Right kidney (tissue), 9 donors: ENCODE measurements at places on chromosomes 6 and 20.

DNA sequence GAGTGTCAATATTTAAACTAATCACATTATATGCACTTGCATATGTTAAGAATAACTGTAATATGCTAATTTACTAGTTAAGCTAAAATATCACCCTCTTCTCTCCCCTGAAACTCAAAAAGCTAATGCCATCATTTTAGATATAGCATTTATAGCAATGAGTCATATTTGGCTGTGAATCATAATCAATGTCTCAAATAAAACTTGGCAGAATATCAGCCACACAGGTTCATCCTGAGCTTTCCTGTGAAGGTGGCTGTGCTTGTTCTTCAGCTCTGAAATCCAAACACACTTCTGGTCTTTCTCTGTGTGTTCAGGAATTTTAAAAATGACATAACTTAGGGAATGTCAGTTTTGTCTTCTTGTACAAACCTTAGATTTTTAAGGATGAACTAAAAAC is 12.8 kb upstream of the PNRC1 start:
- DNase-seq: no peak

- DNase-seq: no peak
Observed at GRCh38 chr6:17831135-17831534, 124.4 kb upstream of the NUP153 start.

DNA sequence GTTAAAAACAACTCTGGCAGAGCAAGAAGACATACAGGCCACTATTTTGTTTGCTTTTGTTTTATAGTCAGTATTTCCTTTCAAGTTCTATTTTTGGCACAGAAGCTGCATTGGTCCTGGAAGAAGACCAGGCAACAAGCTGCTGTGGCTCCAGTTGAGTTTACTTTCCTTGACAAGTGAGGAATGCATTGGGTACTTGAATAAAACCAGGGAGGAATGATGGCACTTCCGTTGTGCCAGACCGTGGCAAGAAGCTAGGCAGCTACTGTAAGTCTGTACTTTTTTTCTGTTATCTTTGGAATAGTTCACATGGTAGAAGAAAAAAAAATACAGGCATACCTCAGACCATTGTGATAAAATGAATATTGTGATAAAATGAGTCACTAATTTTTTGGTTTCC is 66.3 kb downstream of the NCOA3 start:
- no peak for DNase-seq

- DNase-seq: no peak
Observed at GRCh38 chr6:136640132-136640915, 90.1 kb upstream of the MAP7 start.

GRCh38 chr6:130968476-130968875 is 94.6 kb downstream of the EPB41L2 start:
- no peak for DNase-seq

GRCh38 chr20:35091816-35092523 is 637 bp downstream of the TRPC4AP start:
- DNase-seq: no peak

DNA sequence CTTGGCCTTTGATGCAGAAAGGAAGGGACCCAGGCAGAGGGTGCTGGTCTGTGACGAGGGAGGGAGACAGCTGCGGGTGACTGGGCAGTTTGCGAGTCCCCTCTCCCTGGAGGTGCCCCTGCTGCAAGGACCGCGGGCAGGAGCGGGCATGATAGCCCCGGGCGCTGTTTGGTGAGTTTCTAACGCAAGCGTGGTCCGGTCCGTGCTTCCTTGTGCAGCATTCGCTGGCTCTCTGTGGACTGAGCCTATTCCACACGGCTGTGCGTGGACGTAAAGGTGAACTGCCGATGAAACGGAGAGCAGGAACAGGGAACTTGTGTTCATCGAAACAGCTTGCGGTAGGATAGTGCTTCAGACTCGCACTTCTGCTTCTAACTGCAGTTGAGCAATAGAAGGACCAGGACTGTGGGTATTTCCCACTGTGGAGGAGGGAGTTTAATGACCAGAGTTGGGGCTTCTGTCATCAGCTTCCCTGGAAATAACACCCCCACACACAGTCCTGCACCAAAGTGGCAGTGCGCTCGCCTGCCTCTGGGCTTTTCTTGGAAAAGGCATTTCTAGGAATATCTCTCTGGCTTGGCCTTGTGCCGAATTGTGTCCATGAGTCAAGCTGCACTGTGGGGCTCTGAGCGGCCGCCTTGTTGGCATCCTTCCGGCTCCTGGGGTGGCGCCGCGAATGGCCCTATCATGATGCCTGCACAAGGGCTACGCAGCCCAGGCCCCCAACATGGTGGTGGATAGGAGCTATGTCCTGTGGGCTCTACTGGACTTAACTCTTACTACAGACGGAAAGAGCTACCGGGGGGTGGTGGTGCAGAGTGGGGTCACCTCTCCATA is 48.9 kb downstream of the DUSP22 start:
- no peak for DNase-seq

- DNase-seq: no peak
Observed at GRCh38 chr6:4348462-4349112, 213.2 kb upstream of the ECI2 start.

GRCh38 chr6:101578306-101578705 is 184.8 kb downstream of the GRIK2 start:
- DNase-seq: no peak

DNA sequence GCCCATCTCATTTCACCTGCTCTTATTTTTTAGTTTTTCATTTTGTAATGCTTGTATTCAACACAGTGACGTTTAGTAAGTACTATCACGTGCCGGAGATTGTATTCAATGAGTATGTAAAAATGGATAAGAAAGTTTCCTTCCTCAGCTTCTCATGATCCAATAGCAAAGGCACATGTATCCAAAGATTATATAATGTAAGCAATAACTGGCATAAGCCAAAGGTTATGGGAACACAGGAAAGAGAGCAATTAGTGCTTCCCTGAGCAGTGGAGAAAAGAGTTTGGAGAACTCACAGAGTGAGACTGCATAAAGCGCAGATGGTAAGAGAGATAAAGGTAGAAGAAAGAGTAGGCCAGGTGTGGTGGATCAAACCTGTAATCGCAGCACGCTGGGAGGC is 21.8 kb upstream of the LTV1 start:
- DNase-seq: no peak

- DNase-seq: no peak
Observed at GRCh38 chr6:71489736-71490135, 201.1 kb downstream of the OGFRL1 start.

DNA sequence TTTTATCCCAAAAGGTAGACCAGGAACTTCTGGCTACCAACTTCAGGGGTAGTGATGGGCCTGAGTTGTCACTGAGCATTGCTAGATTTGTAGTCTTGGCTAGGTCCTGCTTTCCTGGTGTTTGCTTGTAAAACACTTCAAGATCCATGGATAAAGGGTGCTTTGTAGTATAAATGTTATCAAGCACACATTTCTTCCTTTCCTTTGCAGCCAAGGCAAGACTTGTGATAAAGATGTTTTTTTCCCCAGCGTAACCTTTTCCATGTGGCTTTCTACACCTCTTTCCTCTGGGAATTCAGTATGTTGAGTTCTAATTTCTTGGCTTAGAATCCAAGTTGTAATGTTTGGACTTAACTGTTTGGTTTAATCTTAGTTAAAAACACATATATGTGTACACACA is 122.8 kb upstream of the CLDN20 start:
- DNase-seq: no peak

GRCh38 chr20:3461211-3461771 is 9.5 kb upstream of the ATRN start:
- peak; percentile 39 for DNase-seq

- no peak for DNase-seq
Observed at GRCh38 chr6:155075930-155076695, 81.0 kb downstream of the TIAM2 start.

GRCh38 chr20:35490736-35491181 is 35.4 kb downstream of the CEP250 start:
- no peak for DNase-seq

- no peak for DNase-seq
Observed at GRCh38 chr6:69848552-69848951, 17.8 kb upstream of the COL19A1 start.

- no peak for DNase-seq
Observed at GRCh38 chr20:53301869-53302268, 291.8 kb downstream of the ZNF217 start.

- no peak for DNase-seq
Observed at GRCh38 chr6:147040121-147040910, 163.9 kb upstream of the STXBP5 start.

DNA sequence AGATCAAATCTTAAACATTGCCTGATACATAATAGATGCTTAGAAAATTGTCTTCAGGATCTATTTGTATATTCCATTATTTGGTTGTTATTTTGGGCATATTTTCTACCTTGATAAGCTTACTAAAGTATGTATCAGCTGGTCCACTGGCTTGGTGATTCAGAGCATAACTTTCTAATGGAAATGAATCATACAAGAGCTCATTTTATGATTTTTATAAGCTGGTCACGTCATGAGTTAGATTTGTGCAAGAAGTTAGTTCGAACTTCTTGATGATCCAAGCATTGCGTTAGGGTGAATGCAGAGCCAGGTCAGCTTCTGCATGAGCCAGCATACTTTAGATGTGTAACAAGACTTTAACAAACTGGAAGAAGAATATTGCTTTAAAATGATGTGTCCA is 144.5 kb upstream of the FLRT3 start:
- no peak for DNase-seq

GRCh38 chr6:134480593-134480992 is 162.7 kb upstream of the SGK1 start:
- DNase-seq: no peak

- no peak for DNase-seq
Observed at GRCh38 chr6:133788556-133788955, 100.4 kb upstream of the TCF21 start.

DNA sequence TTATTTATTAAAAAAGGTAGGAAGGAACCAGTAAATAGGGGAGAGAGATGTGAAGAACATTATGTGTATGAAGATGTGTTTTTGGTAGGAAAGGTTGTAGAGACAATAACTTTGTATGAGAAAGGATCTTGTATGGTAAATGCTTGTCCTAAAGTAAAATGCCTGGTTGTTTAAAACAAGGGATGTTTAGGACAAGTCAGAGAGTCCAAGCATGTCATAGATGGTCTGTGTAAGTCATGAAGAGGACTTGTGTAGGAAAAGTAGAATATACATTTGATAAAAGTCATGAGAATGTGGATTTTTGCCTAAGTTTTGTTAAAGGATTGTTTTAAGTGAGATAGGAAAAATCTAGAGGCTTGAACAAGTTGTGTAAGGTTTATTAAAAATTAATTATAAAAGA is 325.1 kb downstream of the CDH26 start:
- DNase-seq: no peak

DNA sequence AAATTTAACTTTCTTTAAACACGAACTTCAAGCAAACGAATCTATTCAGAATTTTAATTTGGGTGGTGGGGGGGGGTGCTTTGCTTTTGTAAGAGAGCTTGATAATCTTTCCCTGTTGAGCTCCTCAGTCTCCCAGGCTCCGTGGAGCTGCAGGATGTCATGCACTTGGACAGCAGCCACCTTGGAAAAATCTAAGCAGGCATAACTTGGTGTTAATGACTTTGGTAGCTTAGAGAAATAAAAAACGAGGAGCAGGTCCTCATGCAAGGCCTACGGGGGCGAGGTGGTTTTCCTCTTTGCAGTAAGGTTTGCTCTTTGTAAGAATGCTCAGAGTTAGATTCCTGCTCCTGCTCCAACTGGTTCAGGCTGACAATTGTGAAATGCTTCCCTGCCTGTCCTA is 102.3 kb downstream of the EDN1 start:
- no peak for DNase-seq

- no peak for DNase-seq
Observed at GRCh38 chr20:16566080-16566479, 7.2 kb downstream of the KIF16B start.

GRCh38 chr20:37298190-37298939 is 8.9 kb downstream of the MANBAL start:
- DNase-seq: no peak

- no peak for DNase-seq
Observed at GRCh38 chr6:18016698-18017097, 29.3 kb upstream of the KIF13A start.

DNA sequence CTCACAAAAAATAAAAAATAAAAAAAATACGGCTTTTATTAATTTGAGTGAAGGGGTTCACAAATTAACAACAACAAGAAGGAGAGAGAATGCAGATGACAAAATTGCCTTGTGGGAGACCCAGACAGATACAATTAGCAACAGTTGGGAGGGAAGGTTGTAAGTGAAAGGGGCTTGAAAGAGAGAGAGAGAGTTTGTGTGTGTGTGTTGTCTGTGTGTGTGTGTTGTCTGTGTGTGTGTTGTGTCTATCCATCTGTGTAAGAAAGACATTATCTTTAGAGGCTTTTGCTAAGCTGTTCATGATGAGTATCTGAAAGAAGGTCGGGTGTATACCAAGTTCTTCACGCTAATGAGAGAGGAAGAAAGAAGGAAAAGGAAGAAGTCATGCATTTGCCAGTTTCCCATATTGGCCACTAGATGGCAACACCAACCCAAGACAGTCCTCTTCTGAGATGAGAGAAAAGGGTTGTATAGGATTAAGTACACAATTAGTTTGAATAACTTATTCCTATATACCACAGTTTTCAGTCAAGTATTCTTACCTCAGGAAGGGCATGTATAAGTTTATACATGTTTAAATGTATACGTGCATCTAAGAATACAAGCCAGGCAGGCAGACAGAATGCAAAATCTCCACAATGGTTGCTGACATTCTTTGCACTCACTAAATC is 63.7 kb upstream of the CD2AP start:
- peak; percentile 62 for DNase-seq

DNA sequence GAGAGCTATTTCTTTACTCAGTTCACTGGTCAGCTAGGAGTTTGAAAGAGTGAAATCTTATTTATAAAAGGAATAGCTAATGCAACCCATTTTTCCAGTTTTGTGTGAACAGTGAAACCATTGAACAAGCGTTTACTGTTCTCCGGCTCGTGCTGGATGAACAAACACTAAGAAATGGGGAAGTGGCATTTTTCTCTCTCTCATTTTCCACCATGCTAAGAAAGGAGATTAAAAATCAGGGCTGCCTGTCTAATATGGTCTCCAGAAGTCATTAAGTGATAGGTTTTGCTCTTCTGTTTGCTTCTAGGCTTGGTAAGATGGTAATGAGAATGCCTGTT is 774 bp upstream of the SFT2D1 start:
- DNase-seq: no peak

GRCh38 chr6:34350137-34350933 is 42.1 kb downstream of the NUDT3 start:
- no peak for DNase-seq

DNA sequence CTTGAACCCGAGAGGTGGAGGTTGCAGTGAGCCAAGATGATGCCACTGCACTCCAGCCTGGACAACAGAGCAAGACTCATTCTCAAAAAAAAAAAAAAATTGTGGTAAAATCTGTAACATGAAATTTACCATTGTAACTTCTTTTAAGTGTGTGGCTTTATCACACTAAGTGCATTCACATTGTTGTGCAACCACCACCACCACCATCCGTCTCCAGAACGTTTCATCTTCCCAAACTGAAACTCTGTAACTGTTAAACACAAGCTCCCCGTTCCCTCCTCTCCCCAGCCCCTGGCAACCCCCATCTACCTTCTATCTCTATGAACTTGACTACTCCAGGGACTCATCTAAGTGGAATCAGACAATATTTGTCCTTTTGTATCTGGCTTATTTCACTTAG is 29.7 kb downstream of the PDRG1 start:
- DNase-seq: no peak
